Myocyte (in vitro differentiated cells): ENCODE measurements at places on chromosomes 5 and 9.

GRCh38 chr5:13503017-13503416, 441.5 kb downstream of the DNAH5 start:
- DNase-seq: peak; percentile 34

GRCh38 chr5:53557386-53557785, 3.1 kb upstream of the NDUFS4 start:
- DNase-seq: no peak

- no peak for DNase-seq
Measured at GRCh38 chr5:91058575-91058974, 324.5 kb downstream of the ARRDC3 start.

DNA sequence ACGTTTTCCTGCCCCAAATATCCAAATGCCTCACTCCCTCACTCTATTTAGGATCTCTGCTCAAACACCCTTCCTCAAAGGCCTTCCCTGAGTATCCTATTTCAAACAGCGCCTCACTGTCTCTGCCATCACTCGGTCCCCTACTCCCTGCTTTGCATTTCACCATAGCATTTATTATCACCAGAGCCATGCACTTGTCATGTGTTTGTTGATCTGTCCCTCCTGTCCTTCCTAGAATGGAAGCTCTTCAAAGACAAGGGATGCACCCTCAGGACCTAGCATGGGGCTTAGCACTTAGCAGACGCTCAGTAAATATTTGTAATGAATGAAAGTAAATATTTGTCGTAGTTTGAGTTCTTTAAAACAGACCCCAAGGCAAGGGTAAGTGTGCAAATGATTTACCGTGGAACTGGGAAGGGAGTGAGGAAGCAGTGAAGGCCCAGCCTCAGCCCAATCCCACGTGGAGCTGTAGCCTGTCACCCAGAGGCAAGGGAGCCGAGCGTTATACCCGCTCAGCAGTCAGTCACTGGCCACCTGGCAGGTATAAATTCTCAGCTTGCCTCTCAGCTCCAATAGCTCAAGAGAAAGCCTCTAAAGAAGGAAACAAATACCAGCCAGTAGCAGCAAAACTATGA, 97.7 kb upstream of the KIF2A start:
- no peak for DNase-seq

DNA sequence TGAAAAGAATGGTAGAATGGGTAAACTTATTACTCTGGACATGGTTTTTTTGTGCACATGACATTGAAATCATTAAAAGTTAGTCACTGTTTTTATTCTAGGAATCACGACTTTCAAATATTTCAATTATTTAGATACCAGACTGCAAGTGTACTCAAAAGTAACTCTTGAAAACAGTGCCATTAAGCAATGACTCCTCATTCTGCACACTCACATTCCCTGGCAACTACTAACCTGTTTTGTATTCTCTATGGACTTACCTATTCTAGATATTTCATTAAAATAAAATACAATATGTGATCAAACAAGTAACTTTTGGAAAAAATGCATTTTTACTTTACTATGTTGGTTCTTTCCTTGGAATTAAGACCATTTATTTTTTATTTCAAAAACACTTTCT, 607.0 kb downstream of the PDE4D start:
- DNase-seq: no peak

GRCh38 chr5:56440871-56441740, 208.0 kb upstream of the ANKRD55 start:
- DNase-seq: peak; percentile 61

GRCh38 chr9:107980984-107981383, 491.4 kb upstream of the KLF4 start:
- DNase-seq: no peak

GRCh38 chr5:175895686-175896102, 24.3 kb downstream of the CPLX2 start:
- no peak for DNase-seq
